Heart left ventricle (tissue), 16 donors: ENCODE measurements at places on chromosomes 7 and 10. TPM values are rescaled to one million over a fixed set of nuclear protein-coding genes. Genes with fewer than 3 reads are reported as not detected.

DNA sequence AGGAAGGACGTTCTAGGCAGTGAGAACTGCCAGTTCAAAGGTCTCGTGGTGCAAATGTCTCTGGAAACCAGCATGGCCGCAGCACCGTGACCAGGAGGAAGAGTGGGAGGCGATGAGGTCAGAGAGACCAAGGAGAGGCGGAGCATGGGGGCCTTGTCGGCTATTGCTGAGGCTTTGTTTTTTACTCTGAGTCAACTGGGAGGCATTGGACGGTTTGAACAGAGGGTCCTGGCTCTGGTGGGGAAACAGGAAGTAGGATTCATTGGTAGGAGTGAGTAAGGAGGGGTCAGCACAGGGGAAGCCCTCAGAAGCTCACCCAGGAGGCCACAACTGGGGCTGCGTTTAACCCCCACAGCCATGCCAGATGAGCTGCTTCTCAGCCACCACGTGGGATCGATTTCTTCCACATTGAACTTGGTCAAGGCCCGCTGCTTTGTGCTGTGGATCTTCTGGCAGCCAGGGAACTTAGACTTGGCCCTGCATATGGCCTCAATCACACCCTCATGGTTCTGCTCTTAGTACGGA, 22.2 kb upstream of the SH2B2 start:
- DNase-seq: peak; percentile 23

GRCh38 chr7:155506854-155507337, 39.5 kb downstream of the CNPY1 start:
- no peak for DNase-seq

DNA sequence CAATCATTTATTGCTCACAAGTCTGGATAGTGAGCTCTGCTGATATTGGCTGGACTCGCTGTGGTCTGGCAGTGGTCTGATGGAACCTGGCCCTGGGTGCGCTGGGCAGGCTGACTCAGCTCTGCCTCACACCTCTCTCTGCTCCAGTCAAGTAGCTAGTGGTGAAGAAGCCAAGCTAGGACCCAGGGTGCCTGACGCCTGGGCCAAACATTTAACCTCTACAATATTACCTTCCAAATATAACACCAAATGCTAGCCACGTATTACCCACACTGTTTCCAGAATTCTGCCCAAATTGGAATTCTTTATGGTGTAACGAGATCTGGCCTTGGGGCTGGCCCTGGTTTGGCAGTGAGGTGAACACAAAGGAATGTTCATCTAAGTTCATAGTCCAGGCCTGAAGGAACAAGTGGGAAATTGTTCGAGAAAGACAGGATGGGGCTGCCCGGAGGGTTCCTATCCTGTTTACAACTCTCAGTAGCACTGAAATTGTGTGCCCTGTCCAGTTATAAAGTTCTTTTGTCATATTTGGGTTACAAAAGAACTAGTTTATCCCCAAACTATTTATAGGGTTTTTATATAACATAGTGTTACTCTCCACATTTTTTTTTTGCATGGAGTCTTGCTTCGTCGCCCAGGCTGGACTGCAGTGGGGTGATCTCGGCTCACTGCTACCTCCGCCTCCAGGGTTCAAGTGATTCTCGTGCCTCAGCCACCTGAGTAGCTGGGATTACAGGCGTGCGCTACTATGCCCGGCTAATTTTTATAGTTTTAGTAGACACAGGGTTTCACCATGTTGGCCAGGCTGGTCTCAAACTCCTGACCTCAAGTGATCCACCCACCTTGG, 16.3 kb downstream of the OR2AE1 start:
- DNase-seq: no peak

- no peak for DNase-seq
Measured at GRCh38 chr10:82757901-82758300, 882.9 kb downstream of the NRG3 start.

DNA sequence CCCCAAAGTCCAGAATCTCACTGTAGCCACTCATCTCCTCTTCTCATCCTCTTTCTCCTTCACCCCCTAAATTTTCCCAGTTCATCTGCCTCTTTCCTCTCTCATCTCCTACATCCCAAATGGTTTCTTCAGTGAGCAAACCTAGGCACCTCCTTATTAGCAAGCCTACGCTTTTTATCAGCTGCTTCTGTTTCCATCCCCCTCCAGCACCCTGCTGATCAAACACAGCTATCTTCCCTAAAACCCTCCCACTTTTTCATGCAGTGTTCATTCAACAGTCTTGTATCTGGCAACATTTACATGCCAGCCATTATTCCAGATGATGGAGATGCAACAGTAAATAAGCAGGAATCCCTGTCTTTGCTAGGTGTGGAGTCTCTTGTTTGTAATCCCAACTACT, 3.3 kb upstream of the ABRAXAS2 start:
- DNase-seq: no peak

GRCh38 chr10:128549101-128549608, 422.9 kb upstream of the MKI67 start:
- DNase-seq: no peak

- peak; percentile 41 for DNase-seq
Measured at GRCh38 chr10:30645340-30645827, 15.8 kb upstream of the LYZL2 start.

DNA sequence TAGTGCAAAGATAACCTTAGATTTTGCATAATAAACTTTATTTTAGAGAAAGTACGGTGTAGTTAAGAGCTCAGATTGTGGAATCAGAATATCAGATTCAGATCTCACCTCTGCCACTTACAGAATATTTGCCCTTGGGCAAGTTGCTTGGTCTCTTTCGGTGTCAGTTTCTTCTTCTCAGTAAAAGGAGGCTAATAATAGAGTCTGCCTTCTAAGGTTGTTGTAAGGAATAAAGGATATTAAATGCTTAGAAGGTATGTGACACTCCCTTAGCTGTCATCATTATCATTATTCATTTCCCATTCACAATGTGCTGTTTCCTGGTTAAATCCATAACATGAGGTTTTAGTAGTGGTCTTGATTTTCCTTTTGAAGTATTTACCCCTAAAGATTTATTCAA, 42.2 kb downstream of the MPLKIP start:
- DNase-seq: no peak

DNA sequence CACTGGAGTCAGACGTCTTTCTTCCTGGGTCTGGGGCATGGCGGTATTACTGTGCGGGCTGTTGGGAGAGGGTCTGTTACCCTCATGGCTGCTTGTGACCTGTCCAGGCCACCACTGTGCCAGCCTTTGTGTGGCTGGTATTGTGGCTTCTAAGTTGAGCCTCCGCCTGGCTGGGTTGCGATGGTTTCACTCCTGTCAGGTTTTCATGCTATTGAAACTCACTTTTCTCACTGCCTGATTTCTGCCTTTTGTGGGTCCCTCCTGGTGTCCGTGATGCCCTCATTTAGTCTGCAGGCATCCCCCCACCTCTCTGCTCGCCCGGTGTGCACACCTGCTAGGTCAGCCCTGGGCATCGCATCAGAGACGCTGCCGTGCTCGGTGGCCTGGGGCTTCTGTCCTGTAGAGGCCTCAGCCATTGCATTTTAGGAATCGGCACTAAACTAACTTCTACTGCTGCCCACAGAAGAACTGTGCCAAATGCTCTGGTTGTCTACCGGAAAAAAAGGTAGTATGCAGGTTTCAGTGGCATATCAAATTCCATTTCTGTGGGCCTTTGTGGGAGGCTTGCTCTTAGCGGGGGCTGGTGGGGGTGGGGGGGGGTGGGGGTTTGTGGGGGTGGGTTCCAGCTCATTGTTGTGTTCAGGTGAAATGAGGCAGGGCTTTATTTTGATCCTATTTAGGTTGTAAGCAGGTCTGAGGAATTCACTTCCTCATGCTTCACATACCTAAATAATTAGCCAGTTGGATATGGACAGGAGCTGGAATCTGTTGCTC, 64.3 kb downstream of the MGMT start:
- no peak for DNase-seq

GRCh38 chr7:81459485-81459884, 310.4 kb downstream of the HGF start:
- no peak for DNase-seq

- DNase-seq: no peak
Measured at GRCh38 chr10:58644311-58644710, 131.6 kb downstream of the BICC1 start.

DNA sequence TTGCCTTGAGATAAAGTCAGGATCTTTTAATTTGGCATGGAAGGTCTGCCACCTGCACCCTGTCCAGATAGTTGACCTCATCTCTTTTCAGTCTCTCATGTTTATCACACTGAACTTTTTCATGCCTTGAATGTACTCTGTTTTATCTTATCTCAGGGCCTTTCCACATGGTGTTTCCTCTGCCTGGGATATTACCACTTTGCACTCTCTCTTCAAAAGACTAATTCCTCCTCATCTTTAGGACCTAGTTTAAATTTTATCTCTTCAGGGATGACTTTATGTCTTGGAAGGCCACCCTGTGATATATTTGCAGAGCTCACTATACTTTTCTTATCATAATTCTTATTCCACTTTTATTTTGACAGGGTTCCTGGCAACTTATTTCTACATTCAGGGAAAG, 150.0 kb downstream of the DNAJB9 start:
- DNase-seq: no peak

GRCh38 chr7:110484356-110484755, 606.6 kb upstream of the LRRN3 start:
- DNase-seq: no peak

GRCh38 chr7:76296743-76297740, 5.4 kb upstream of the HSPB1 start:
- DNase-seq: no peak

GRCh38 chr7:3683546-3684539, 382.8 kb downstream of the SDK1 start:
- DNase-seq: no peak

GRCh38 chr7:143381427-143382125, 431 bp downstream of the ZYX start:
- peak; percentile 80 for DNase-seq

DNA sequence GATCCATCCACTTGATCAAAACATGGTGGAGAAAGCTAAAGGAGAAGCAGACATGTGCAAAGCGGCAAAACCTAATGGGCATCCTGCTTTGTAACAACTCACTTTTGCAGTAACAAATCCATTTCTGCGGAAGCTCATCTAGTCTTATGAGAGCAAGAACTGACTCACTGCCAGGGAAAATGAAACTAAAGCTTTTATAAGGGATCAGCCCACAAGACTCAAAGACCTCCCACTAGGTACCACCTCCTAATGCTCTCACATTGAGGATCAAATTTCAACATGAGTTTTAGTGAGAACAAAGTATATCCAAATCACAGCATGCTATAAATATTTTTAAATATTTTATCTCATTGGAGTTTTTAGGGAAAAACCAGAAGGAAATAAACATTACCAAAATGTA, 120.1 kb upstream of the GNAI1 start:
- no peak for DNase-seq

- no peak for DNase-seq
Measured at GRCh38 chr10:117532451-117533107, 10.0 kb upstream of the EMX2 start.

GRCh38 chr10:110916554-110917346, 2.2 kb downstream of the BBIP1 start:
- no peak for DNase-seq

DNA sequence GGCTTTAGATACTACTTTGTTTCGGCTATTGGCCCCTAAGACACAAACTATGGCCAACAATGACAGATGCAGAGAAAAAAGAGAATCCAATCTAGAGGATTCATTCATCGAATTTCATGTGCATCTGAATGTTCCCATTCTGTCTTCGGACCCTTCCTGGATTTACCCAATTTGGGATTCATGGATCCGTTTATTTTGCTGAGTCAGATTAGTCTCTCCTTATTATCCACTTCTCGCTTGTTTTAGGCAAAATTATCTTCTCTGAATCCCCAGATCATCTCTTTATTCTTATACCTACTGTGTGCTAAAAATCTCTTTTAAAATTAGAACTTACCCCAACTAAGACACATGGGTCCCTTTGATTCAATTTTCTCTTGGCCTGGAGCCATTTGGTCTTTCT, 6.5 kb downstream of the TRPV6 start:
- DNase-seq: no peak

- DNase-seq: peak; percentile 42
Measured at GRCh38 chr10:102627291-102627735, 17.0 kb upstream of the TRIM8 start.

- no peak for DNase-seq
Measured at GRCh38 chr7:45923818-45924217, 2.7 kb upstream of the IGFBP3 start.

DNA sequence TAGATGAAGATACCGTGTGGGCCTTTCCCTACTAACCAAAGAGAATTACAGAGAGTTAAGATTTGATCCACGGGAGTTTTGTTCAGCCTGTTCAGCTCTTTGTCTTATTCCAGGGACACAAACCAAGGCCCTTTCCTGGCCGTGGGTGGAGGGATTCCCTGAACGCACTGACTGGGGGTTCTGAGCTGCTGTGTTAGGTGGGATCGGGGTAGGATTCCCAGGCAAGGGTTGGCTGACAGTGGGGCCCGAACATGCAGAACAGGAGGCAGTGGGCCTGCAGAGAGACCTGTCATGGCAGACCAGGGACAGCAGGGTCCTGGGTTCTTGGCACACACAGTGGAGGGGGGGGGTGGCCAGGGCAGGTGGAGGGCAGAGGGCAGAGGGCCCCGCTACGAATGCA, 89.5 kb upstream of the MKI67 start:
- no peak for DNase-seq

DNA sequence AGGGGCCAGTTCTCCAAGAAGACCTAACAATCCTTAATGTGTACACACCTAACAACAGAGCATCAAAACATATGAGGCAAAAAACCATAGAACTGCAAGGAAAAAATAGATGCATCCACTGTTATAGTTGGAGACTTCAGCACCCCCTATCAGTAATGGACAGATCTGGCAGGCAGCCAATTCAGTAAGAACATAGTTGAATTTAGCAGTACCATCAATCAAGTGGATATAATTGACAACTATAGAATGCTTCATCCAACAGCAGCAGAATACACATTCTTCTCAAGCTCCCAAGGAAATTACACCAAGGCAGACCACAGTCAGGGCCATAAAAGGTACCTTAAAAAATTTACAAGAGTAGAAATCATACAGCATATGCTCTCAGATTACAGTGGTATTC, 42.2 kb downstream of the POLL start:
- DNase-seq: no peak

The NUDCD3 gene
- total RNA-seq: 133 TPM

The MINPP1 gene
- total RNA-seq: 10.0 TPM

The KIF5B gene
- 135 TPM for total RNA-seq

The GCK gene
- total RNA-seq: 0.54 TPM

The FBXW4 gene
- total RNA-seq: 81.7 TPM

The LRRTM3 gene
- total RNA-seq: not detected

The CAV2 gene
- 189 TPM for total RNA-seq

The ZNF32 gene
- 42.4 TPM for total RNA-seq

The LIPJ gene
- total RNA-seq: not detected

The ECHS1 gene
- total RNA-seq: 184 TPM

The NEUROG3 gene
- total RNA-seq: not detected
